ENCODE measurements at places on chromosomes 5 and 9.

GRCh38 chr5:58974083-58974482 lies 391.2 kb downstream of the RAB3C start:
- DNase-seq = no peak

DNA sequence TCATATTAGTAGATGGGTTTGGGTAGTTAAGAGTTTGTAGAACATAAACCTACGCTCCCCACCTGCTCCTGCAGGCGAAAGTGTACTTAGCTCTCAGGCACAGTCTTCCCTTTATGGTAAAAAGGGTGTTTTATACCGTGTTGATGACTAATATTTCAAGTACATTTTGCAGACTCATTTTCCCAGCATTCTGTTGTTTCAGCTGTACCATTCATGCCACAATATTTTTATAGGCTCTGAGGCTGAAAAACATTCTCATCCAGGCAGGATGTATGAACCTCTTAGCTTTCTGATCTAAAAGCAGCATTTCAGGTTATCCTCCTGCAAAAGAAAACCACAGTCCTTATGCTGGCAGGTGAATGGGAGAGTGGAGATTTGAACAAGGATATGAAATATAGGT lies 231.4 kb downstream of the NR2F1-AS1 start:
- DNase-seq = no peak

DNA sequence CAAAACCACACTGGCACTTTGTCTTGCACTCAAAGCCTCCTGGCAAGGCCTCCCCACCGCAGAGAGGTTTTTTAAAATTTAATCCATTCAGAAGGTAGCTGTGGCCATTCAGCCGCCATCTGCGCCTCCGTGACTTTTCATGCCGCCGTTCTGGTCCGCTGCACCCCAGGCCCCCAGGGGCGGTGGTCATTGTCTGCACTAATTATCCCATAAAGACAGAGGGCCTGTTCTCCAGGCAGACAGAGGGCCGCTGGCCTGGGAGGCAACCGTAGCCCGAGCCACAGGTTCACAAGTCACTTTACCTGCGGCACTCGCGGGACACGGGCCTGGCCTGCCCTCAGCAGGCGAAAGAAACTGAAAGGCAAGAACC lies 49.4 kb downstream of the EXD3 start:
- DNase-seq = no peak

- DNase-seq = no peak
Measured at GRCh38 chr9:72649127-72649442, 127.7 kb downstream of the TMC1 start.

- DNase-seq = no peak
Measured at GRCh38 chr5:169637085-169637548, at the start of gene DOCK2. DOCK2 (plus strand) TSS chr5:169637275; CDS start chr5:169637327, 52 bp downstream.

- DNase-seq = peak; percentile 20
Measured at GRCh38 chr9:107927276-107927675, 437.7 kb upstream of the KLF4 start.

DNA sequence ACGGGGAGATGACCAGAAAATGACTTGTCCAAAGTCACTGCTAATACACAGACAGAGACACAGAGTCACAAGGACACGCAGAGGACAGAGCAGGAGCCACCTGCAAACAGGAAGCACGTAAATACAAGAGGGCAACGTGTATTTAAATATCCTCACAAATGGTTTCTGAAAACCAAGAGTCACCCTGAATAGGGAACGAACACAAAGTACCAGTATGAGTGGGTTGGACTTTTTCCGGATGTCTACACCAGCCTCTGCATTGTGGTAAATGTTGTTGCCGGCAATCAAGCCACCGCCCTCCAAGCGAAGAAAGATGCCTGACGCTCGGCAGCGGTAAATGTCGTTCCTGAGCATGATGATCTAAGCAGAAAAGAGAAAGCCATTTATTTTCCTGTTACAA lies 44.5 kb downstream of the FBXO10 start:
- DNase-seq = no peak

DNA sequence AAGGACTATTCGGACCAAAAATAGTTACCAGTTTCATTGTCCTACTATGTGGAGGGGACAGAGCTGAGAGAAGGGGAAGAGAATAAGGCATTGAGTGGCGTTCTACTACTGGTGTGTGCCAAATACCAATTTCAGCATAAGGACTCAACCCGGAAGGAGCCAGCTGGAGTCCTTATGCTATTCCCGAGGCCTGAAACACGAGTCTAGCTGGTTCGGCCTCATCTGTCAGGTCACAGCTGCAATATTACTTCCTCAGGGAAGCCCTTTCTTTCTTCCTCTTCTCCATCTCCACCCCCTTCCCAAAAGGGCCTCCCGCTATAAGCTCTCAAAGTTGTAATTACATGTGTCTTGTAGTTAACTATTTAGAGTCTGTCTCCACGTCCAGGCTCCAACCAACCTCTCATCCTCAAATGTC lies 20.5 kb upstream of the FER start:
- peak; percentile 44 for DNase-seq

- DNase-seq = no peak
Measured at GRCh38 chr5:55530669-55531068, 4.1 kb downstream of the PLPP1 start.

GRCh38 chr5:123151227-123151909 lies 62.3 kb downstream of the PRDM6 start:
- DNase-seq = no peak

DNA sequence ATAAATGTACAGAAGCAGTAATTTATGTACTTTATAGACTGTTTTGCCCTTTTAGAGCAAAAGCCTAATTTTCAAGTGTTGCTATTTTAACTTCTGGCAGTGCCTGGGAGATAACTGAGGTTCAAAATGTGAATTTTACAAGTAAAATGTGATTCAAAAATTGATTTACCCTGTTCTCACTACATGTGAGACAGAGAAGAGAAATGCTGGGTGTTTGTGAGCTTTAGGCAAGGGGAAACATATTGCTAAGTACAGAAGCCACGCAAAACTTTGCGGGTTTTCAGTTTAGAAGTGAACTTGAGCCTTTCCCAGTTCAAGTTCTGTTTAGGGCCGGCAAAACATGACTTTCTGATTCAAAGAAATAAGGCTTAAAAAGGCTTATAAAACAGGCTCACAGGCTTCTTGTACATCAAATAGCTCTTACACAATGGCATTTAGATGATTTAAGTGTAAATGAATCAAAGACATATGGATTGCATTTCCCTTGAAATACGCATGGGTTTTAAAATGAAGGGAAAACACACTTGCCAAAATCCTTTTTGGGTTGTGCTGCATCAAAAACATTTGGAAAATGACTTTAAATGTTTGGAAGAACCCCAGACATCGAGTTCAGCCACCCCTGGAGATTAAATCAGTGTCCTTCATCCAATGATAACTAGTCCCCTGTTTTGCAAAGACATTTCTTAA lies 370.8 kb upstream of the MEF2C start:
- peak; percentile 11 for DNase-seq

DNA sequence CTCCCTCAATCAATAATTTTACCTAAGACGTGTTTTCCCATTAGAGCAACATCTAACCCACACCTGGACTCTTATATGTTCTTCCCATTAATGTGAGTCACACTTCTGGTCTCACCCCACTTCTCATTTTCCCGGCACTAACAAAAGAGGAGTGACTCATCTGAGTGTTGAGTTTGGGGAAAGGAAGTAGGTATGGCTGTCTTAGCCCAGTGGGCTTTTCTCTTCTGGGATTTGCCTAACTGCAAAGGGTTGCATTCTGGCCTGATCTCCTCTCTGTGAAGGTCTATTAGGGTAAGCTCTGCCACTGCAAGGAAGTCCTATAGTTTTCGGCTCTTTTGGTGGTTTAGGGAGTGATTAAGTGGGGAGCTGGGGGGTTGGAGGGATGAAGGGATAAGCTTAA lies 195.6 kb downstream of the KIAA0825 start:
- no peak for DNase-seq

- DNase-seq = no peak
Measured at GRCh38 chr5:149273950-149274349, 2.3 kb downstream of the AFAP1L1 start.

DNA sequence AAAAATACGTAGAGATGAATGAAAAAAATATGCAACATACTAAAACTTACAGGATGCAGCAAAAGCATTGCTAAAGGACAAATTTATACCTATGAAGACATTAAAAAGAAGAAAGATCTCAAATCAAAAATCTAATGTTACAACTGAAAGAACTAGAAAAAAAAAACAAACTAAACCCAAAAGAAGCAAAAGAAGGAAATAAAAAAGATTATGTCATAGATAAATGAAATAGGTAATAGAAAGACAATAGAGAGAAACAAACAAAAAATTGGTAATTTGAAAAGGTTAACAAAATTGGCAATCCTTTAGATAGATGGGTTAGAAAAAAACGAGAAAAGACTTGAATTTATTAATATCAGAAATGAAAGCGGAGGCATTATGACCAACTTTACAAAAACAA lies 1000.2 kb downstream of the TLE4 start:
- DNase-seq = no peak

- no peak for DNase-seq
Measured at GRCh38 chr5:178295589-178295988, 63.0 kb upstream of the PHYKPL start.

GRCh38 chr5:162248107-162248713 lies 180.6 kb downstream of the GABRG2 start:
- DNase-seq = no peak
